PC-9 (cell line): ENCODE measurements at places on chromosomes 5 and 9.

DNA sequence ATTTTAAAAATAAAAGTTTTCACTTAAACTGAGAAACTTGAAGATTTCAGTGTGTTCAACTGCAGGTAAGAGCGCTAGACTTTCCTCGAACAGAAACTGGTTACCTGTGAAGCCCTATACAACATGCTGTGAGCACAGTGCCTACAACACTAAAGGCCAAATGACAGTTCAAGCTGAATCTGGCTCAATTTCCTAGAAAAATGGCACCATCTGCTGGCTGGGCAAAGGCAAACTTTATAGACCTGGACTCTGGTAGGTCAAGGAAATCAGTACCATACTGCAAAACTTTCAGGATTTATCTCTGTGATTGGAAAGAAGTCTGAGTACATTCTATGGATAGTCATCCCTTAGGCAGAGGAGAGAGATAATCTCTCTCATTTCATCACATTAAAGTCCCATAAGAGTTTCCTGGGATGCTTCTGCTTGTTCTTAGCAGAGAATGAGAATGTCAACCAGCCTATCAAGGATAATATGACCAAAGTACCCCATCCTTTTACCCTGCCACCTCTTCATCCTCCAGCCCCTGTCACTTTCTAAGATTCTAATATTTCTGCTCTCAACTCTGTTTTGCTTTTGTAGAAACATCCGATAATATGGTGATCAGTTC is 31.8 kb upstream of the FOXB2 start:
- DNase-seq, result no peak

GRCh38 chr5:22751536-22751935 is 101.6 kb downstream of the CDH12 start:
- DNase-seq, result no peak

GRCh38 chr9:86836797-86837196 is 110.5 kb downstream of the GAS1 start:
- DNase-seq, result no peak

- DNase-seq, result no peak
Observed at GRCh38 chr5:54017580-54017979, 292.8 kb downstream of the ARL15 start.
